Immature natural killer cell (primary cell): ENCODE measurements at places on chromosomes 4 and X. TPM values are rescaled to one million over a fixed set of nuclear protein-coding genes. Genes with fewer than 3 reads are reported as not detected.

WAS gene
- polyA plus RNA-seq: 15.2 TPM

F9 gene
- not detected for polyA plus RNA-seq

FLNA gene
- polyA plus RNA-seq: 1,231 TPM

FAM114A1 gene
- not detected for polyA plus RNA-seq

USP46 gene
- not detected for polyA plus RNA-seq

PPBP gene
- 35.7 TPM for polyA plus RNA-seq

RBM47 gene
- polyA plus RNA-seq: 1.9 TPM

RIBC1 gene
- polyA plus RNA-seq: not detected

SGCB gene
- polyA plus RNA-seq: 0.48 TPM

CXCL8 gene
- not detected for polyA plus RNA-seq

PAGE4 gene
- not detected for polyA plus RNA-seq

MED12 gene
- not detected for polyA plus RNA-seq

RTL3 gene
- not detected for polyA plus RNA-seq

LRRC66 gene
- polyA plus RNA-seq: not detected

ETDA gene
- polyA plus RNA-seq: not detected

FDCSP gene
- not detected for polyA plus RNA-seq

HTN1 gene
- polyA plus RNA-seq: not detected

MAGEA12 gene
- not detected for polyA plus RNA-seq

MAGEA2B gene
- not detected for polyA plus RNA-seq

FHDC1 gene
- not detected for polyA plus RNA-seq

MAGEA11 gene
- not detected for polyA plus RNA-seq

C4orf54 gene
- polyA plus RNA-seq: not detected

ADGRL3 gene
- polyA plus RNA-seq: not detected

H2BW2 gene
- not detected for polyA plus RNA-seq

HTT-AS gene
- not detected for polyA plus RNA-seq

TCEAL2 gene
- polyA plus RNA-seq: not detected

CT83 gene
- not detected for polyA plus RNA-seq

CXCR3 gene
- 108 TPM for polyA plus RNA-seq

EVC2 gene
- not detected for polyA plus RNA-seq

CLGN gene
- polyA plus RNA-seq: not detected

VCX3B gene
- polyA plus RNA-seq: not detected

P2RY4 gene
- not detected for polyA plus RNA-seq

PFKFB1 gene
- polyA plus RNA-seq: 0.41 TPM

NR3C2 gene
- polyA plus RNA-seq: 1.0 TPM

GPR173 gene
- not detected for polyA plus RNA-seq

VGLL1 gene
- not detected for polyA plus RNA-seq

MAPK10 gene
- polyA plus RNA-seq: not detected

CCNG2 gene
- polyA plus RNA-seq: 14.8 TPM

FGF13 gene
- not detected for polyA plus RNA-seq

CTAG1A gene
- not detected for polyA plus RNA-seq

GLUD2 gene
- 0.42 TPM for polyA plus RNA-seq

DYNLT3 gene
- 26.5 TPM for polyA plus RNA-seq

ARMCX2 gene
- 1.00 TPM for polyA plus RNA-seq

MAGEA9B gene
- not detected for polyA plus RNA-seq

FAM184B gene
- not detected for polyA plus RNA-seq

TLR6 gene
- polyA plus RNA-seq: 3.9 TPM

FRMD7 gene
- polyA plus RNA-seq: not detected

PAGE5 gene
- not detected for polyA plus RNA-seq

FGFR3 gene
- not detected for polyA plus RNA-seq

UGT2B15 gene
- polyA plus RNA-seq: not detected
